ENCODE measurements at places on chromosomes 6 and 20. TPM values are rescaled to one million over a fixed set of nuclear protein-coding genes. Genes with fewer than 3 reads are reported as not detected.

DNA sequence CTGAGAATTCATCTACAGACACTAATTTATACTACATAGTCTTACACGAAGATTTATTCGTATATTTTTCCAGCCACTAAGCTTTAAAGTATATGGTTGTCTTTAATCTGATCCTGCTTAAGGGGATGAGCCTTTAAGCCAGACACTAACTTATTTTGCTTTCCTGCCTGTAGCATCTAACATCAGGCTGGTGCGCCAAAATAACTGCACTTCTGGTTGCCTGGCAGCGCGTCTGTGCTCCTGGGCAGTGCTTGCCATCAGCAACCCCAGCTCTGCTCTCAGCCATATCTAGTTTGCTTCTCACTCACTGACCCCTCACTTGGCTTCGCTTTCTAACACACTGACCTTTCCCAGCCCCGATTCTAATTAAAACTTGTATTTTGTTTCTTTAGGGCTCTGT lies 21.8 kb downstream of the HMGCLL1 start:
- no peak for DNase-seq

GRCh38 chr6:136822046-136822375 lies 381 bp upstream of the PEX7 start:
- no peak for DNase-seq

- DNase-seq = no peak
Observed at GRCh38 chr6:37311741-37312473, 41.9 kb upstream of the RNF8 start.

JPH2 gene
- not detected for polyA plus RNA-seq

- DNase-seq = no peak
Observed at GRCh38 chr20:52217689-52218395, 26.3 kb upstream of the ZFP64 start.

DNA sequence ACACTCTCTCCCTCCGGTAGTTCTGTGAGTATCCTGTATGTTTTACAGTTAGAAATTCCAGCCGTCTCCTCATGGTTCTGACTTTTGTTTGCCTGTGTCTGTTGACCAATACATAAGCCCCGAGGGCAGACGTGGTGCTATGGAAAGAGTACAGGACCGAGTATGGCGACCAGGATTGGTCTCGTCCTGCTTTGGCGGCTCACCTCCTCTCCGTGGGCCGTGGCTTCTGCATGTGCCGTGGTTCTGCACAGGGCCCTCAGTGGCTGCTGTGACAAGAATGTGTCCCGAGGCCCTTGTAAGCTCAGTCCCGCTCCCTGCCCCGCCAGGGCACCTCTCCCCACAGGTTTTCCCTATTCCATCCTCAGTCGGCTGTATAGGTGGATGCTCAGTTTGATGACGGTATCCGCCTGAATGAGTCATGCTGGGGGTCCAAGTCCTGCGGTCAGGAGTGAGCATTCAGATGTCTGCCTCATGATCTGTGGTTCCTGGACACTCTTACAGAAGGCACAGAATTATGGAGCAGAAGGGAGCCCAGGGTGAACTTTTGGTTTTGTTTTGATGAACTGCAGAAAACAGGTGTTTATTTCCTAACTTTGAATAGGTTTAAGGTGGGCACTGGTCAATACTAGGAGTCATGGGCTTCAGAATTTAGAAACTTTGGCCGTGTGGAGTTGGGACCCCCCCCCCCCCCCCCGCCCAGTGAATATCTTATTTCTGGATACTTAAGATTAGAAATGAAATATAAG lies 1.2 kb downstream of the ARFGAP1 start:
- DNase-seq = no peak

Data from CD4-positive, alpha-beta memory T cell (primary cell).